ENCODE measurements at places on chromosomes 5 and 9.

DNA sequence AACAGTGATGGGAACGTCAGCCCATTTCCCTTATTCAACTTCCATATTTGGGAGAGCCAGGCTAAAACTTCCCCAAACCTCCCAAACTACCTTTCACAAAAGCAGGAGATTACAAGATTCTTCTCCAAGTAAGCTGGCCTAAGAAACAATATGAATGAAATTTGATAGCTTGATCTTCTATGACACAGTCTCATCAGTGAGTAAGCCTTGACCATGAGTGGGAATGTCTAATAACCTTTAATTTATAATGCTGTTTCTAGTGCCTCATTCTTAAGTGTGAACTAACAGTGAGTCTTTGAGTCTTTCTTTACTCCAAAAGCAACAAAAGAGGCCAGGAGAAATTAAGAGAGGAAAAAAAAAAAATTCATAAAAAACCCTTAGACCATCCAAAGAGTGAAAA is 1379.9 kb downstream of the EFNA5 start:
- DNase-seq, result no peak

DNA sequence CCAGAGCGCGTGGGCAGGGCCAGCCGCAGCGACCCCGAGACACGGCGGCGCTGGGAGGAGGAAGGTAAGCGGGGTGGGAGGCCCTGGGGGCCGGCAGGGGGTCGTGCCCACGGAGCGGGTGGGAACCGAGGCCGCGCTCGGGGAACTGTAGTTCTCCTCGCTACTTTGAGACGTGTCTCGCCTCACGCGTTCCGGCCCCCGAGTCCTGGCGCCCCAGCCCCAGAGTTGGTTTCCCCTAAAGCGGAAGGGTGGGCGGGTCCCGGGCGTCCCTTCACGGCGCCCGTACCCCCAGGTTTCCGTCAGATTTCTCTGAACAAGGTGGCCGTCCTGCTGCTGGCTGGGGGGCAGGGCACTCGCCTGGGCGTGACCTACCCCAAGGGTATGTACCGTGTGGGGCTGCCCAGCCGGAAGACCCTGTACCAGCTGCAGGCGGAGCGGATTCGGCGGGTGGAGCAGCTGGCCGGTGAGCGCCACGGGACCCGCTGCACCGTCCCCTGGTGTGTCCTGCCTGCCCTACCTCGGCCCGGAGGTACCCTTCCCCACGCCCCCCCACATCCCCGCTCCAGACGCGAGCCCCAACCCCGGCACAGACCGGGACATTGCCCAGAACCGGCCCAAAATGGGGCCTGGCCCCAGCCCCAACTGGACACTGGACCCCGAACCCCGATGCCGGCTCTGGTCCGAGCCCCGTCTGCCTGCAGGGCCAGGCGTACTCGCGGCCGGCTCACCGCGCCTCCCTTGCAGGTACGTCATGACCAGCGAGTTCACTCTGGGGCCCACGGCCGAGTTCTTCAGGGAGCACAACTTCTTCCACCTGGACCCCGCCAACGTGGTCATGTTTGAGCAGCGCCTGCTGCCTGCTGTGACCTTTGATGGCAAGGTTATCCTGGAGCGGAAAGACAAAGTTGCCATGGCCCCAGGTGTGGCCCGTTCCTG is 709 bp downstream of the UAP1L1 start:
- DNase-seq, result no peak

DNA sequence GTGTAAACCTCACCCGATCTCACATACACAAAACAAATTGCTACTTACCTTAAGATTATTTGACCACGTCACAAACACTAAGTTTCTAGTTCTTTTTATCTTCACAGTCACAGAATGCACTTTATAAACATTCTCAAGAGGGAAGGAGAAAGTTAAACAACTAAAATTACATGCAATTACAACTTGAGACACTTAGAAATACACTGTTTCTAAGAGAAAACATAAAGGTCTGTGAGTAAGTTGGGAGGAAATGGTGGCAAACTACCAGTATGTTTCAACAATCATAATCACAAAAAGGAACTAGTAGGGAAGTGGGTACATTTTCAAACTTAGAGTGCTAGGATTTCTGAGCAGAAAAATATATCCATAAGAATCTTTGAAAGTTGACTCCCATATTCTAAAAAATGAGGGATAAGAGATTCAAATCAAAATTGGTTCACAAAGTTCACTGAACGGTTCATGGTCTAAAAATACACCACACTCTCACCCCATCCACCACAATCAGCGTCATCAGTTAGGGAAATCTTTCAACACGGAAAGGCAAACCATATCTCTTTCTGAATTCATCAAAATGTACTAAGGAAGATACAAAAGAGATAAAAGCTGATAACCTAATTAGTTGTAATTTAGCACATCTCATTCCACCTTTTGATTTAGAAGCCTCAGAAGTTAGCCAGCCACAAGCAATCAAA is 182.6 kb downstream of the BNC2 start:
- DNase-seq, result no peak

GRCh38 chr5:72046106-72046505 is 61.2 kb upstream of the MAP1B start:
- DNase-seq, result no peak

GRCh38 chr5:39713250-39713916 is 288.6 kb upstream of the DAB2 start:
- DNase-seq, result no peak

GRCh38 chr5:96431376-96432187 is 1.5 kb downstream of the PCSK1 start:
- no peak for DNase-seq

DNA sequence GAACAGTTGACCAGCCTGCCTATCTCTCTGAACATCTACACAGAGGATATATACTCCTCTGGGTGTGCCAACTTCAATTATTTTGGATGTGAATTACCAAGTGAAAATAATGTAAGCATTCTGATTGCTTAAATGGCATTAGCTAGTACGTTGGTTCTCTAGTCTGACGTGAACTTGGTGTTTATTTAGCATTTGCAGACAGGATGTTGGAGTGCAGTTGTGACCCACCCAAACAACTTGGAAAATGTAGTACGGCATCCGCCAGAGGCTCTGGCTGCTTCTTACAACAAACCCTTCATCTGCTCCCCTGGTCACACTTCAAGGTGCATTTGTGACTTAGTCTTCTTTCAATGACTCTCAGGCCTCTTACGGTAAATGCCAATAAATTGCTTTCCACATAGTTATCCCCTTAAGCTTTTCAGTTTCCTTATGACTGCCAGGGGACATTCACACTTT is 616.6 kb downstream of the PDE4D start:
- DNase-seq, result no peak

DNA sequence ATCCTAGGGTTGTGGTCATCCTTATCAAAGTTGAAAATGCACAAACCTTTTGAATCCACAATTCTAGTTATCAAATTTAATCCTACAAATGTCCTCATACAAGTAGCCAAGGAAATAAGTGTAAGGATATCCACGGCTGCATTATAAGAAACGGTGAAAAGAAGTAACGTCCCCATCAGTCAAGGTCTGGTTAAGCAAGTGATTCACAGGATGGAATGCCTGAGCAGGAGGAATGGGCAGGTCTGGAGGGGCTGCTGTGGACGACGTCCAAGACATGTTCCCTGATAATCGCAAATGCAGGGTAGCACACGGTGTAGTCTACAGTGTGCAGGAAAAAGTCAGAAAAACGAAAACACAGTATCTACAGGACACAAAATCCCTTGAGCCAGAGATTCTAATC is 118.6 kb downstream of the ADAMTS2 start:
- no peak for DNase-seq

DNA sequence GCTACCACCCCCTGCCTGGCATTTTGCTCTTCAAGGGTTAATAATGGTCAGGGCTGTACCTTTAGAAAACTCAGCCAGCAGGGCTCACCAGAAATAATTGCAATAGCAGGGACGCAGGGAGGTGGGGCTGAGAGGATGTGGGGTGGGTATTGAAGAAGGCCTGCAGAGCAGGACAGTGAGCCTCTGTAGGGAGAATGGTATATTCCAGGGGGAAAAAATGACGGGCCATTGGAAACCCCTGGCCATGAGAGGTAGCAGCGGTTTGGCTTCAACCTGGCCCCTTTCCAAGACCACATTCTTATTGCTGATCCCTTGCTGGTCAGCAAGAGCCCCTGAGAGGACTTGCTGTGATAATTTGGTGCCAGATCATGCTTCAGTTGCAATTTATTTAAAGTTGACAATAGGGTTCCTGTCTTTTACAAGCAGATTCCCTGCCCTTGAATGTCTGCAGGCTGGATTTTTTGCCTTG is 36.7 kb upstream of the CTNNA1 start:
- no peak for DNase-seq

GRCh38 chr9:134515026-134515821 is 126.4 kb upstream of the COL5A1 start:
- no peak for DNase-seq

GRCh38 chr5:177301503-177302165 is 1.9 kb downstream of the RAB24 start:
- DNase-seq, result no peak

DNA sequence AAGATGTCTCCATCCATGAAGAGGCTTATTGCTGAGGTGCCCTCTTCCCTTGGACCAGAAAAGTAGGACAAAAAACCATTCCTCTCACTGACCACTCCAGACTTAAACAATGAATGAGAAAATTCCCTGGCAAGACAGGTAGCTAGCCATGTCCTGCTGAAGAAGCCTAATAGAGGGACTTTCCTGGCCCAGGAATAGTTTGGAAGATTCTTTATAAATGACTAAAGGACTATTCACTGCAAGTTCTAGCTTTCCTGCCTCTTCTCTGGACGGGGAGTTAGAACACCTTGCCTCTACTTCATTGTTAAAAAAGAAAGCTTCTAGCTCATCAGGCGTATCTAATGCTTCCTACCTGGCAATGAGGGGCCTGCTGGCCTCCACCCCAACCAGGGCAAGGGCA is 153.6 kb downstream of the NR3C1 start:
- DNase-seq, result no peak

Data from left renal pelvis (tissue), 4 donors.